ENCODE measurements at places on chromosomes 16 and 17.

DNA sequence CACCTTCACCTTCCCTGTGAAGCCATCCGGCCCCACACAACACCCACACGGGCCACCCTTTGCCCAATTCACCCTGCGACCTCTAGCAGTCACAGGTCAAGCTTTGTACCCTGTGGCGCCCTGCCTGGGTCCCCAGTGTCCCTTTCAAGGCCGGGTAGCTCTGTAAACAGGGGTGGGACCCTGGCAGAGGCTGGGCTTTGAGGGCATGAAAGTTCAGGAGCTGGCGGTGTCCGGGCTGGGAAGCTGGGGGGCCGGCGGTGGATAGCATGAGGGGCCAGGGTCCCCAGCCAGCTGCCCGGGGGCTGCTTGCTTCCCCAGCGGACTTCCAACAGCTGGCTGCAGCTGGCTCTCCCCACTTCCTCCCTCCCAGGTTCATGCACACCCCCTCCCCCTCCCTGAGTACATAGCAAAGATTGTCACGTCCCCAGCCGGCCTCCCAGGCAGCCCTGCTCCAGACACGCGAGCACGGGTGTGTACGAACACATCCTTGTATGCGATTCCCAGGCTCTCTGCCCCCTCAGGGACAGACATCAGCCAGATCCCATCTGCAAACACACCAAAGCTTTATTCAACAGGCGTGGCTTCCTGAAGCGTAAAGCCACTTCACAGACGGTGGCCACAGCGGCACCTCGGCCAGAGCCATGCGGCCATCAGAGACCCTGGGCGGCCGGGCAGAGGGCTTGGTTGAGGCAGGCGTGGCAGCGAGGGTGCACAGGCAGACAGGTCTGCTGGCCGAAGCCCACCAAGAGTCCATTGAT is 8.2 kb downstream of the NTHL1 start:
- no peak for DNase-seq

- DNase-seq: peak; percentile 92
Observed at GRCh38 chr16:14529010-14529669, 100.9 kb downstream of the PARN start.

DNA sequence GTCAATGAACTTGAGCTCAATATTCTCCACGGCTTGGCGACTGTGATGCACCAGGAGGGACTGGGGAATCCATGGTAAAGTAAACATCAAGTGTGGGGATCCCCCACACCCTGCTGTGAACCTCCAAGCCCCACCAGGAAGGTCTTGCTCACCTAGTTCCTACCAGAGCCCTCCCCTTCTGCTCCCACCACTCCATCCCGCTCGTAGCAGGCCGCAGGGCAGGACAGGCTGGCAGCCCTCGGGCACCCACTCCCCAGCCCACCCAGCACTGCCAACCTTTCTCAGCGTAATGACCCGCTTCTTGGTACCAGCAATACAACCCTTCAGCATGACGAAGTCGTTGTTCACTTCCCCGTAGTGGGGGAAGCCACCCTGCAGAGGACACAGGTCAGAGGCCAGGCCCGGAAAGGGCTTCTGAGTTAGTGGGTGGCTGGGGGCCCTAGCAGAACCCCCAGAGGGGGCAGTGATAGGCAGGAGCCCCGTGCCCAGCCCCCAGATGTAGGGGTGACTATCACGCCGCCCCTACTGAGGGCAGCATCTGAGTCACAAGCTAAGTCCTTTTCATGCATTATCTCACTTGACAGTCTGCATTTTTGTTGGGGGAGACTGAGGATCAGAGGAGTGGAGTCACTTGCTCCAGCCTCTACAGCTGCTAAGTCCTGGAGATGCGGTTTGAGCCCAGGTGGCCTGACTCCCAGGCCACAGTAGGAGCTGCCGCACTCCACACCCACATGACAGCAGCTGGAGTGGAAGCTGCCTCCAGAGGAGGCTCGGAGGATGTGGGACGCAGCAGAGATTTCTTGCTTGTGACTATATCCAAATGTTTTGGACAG is 2.8 kb upstream of the MSRB1 start:
- no peak for DNase-seq

GRCh38 chr17:76022285-76022684 is 4.8 kb downstream of the EVPL start:
- no peak for DNase-seq

- peak; percentile 97 for DNase-seq
Observed at GRCh38 chr16:81738783-81739496, 40.2 kb upstream of the PLCG2 start.

DNA sequence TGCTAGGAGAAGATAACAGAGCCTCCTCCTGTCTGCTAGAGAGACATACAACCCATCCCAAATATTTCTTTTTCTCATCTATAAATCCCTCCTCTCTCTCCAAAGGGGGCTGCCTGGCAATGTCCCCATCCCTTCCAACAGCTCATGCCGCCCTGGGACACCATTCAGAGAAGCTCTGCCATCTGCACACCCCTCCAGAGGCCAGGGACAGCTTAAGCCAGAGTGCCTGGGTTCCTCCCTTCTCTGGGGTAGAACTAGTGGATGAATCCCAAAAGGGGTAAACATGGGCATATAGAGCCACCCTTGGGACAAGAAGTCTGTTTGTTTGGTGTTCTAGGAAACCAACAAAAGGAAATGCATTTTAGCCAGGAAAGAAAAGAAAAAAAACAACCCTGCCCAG is 2.6 kb upstream of the LPO start:
- DNase-seq: no peak

GRCh38 chr16:85573696-85574641 is 39.2 kb upstream of the GSE1 start:
- DNase-seq: peak; percentile 70

DNA sequence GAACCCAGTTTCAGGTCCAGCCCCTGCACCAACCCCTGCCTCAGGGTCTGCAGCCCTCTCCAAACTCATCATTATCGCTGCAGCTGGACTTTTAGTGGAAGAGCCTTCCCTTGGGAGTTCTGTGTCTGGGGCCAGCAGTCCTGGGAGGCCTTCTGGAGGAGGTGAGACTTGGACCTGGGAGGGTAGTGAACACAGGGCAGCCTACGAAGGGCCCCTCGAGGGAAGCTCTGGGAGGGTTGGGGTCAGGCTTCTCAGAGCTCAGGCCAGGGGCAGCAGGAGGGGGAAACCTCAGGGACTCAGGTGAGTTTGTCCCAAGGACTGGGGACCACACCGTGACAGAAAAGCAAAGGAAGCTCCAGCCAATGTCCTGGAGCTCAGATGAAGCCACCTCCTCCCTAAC is 11.3 kb upstream of the SRRM2 start:
- DNase-seq: no peak

DNA sequence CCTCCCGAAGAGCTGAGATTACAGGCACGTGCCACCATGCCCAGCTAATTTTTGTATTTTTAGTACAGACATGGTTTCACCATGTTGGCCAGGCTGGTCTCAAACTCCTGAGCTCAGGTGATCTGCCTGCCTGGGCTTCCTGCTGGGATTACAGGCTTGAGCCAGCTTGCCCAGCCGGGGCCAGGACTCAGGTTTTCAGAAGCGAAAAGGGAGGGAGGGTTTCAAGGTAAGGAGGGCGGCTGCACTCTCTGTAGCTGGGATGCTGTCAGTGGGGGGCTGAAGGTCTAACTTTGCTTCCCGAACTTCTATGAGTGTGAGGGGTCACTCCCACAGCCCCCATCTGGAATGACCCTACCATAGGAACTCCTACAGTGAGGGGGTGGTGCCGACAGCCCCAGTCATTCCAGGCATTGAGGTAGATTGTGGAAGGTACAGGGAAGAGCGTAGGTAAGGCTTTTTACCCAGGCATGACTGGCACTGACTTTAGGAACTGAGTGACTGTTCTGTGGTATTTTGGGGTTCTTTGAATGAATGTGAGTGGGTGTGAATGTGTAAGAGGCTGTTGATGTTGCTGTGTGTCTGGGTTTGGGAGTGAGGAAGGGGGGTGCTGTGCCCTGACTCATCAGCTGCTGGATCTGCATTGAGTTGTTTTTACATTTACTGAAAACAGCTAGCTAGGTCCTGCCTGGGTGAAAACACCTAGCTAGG is 3.8 kb upstream of the C1QL1 start:
- no peak for DNase-seq

- DNase-seq: no peak
Observed at GRCh38 chr16:17379121-17379571, 91.6 kb downstream of the XYLT1 start.

DNA sequence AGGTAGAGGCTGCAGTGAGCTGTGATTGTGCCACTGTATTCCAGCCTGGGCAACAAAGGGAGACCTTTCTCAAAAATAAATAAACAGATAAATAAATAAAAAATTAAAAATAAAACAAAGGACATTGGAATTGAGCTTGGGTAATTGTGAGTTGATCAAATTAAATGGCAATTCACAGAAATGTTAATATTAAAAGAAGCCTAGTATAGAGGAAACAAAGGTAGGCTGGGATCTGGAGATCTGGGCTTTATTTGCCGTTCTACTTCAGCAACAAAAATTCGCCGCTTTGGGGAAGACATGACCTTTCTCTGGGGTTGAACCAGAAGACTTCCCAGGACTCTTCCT is 332 bp upstream of the VPS25 start:
- DNase-seq: no peak

GRCh38 chr17:31492880-31493655 is 101.6 kb downstream of the RAB11FIP4 start:
- DNase-seq: peak; percentile 95

GRCh38 chr16:70163596-70163995 is 10.0 kb upstream of the CLEC18C start:
- no peak for DNase-seq

GRCh38 chr17:77990301-77990700 is 31.8 kb downstream of the TNRC6C start:
- no peak for DNase-seq

GRCh38 chr17:6868582-6868981 is 37.1 kb upstream of the TEKT1 start:
- DNase-seq: no peak

GRCh38 chr16:69179328-69180010 is 7.5 kb upstream of the SNTB2 start:
- DNase-seq: peak; percentile 40

GRCh38 chr17:27674335-27674734 is 43.3 kb downstream of the LGALS9 start:
- no peak for DNase-seq

Measured in hematopoietic multipotent progenitor cell treated with erythropoietin and hydrocortisone succinate and interleukin-3 and kit ligand, for 4 days (in vitro differentiated cells).